ENCODE measurements at places on chromosomes 5 and 9. TPM values are rescaled to one million over a fixed set of nuclear protein-coding genes. Genes with fewer than 3 reads are reported as not detected.

DNA sequence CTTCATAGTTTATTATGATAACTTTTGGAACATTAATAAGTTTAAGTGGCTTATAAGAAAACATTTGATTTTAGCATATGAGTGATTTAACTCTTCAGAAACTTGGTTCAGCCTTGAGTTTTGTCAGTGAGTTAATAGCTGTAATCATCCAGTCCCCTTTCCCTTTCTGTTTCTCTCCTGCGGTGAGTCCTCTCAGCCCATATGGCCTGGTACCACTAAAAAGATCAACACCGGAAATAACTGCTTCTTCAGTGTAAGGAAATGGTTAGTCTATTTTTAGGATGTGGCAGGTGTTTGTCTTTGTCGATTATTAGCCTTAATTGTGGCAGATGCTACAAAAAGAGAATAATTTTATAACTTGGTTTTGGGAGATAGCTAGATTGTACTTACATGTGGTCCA lies 120.2 kb upstream of the GRHPR start:
- H3K4me1 ChIP-seq, result no peaks in the 10 kb centered on the region
- no peak overlapping the region for H3K4me3 ChIP-seq
- peaks cover 14% of the 10 kb centered on the region for H3K36me3 ChIP-seq

DNA sequence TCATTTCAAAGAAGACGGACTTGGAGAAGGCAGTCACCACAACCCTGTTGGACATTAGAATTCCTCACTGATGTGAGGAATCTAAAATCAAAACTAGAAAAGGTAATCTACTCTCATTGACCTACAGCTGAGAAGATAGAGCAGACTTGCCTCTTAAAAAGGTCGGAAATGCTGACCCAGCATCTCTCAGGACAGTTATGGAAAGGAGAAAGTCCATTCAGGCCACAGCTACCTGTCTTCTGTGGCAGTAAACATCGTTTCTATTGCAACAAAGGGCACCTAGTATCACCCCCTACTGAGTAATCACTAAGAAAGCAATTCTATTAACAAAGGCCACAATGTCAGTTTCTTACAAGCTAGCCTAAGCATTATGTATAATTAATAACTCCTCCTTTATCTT lies 601.7 kb downstream of the PRELID2 start:
- no peaks in the 10 kb centered on the region for H3K27me3 ChIP-seq
- no peak overlapping the region for H3K4me3 ChIP-seq
- H3K4me1 ChIP-seq, result no peaks in the 10 kb centered on the region
- DNase-seq, result no peak
- no peak overlapping the region for H3K27ac ChIP-seq

DNA sequence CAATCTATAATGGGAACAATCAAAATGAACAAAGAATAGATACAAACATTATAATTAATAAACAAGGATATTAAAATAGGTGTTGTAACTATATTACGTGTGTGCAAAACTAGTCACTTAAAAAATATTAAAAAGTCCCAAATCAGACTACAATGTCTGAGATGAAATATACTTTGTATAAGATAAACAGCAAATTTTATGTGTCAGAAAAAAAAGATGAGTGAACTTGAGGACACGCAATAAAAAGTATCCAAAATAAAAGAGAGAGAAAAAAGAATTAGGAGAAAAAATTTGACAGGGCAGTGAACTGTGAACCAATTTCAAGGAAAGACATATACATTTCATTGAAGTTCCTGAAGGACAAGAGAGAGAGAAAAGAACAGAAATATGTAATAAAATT lies 37.0 kb downstream of the AGTPBP1 start:
- no peak overlapping the region for H3K27ac ChIP-seq
- no peak overlapping the region for H3K4me3 ChIP-seq
- H3K36me3 ChIP-seq, result no peaks in the 10 kb centered on the region

The TXNDC8 gene
- total RNA-seq, result not detected

- H3K27ac ChIP-seq, result no peak overlapping the region
- no peaks in the 10 kb centered on the region for H3K4me1 ChIP-seq
- no peak overlapping the region for H3K4me3 ChIP-seq
These were observed 91.2 kb upstream of the PRR16 start for GRCh38 chr5:120372899-120373298.

DNA sequence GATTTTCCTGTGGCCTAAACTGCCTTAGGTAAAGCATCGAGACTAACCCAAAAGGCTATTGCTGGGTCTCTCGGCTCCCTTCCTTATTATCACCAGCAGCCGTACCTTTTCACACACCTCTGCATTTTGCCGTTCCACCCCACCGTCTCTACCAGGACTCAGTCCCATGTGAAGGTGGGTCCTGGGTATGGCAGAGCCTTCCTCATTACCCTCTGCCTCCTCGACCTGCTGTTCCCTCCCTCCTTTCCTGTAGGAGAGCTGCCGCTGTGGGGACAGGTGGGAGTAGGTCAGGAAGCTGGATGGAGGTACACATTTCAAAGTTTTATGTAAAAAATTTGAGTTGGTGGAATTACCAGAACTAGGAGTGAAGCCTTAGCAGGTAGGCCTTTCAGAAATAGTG lies 1.8 kb downstream of the CCL28 start:
- H3K27ac ChIP-seq, result no peak overlapping the region
- H3K4me1 ChIP-seq, result no peaks in the 10 kb centered on the region
- no peak for DNase-seq
- no peaks in the 10 kb centered on the region for H3K27me3 ChIP-seq
- H3K4me3 ChIP-seq, result no peak overlapping the region

DNA sequence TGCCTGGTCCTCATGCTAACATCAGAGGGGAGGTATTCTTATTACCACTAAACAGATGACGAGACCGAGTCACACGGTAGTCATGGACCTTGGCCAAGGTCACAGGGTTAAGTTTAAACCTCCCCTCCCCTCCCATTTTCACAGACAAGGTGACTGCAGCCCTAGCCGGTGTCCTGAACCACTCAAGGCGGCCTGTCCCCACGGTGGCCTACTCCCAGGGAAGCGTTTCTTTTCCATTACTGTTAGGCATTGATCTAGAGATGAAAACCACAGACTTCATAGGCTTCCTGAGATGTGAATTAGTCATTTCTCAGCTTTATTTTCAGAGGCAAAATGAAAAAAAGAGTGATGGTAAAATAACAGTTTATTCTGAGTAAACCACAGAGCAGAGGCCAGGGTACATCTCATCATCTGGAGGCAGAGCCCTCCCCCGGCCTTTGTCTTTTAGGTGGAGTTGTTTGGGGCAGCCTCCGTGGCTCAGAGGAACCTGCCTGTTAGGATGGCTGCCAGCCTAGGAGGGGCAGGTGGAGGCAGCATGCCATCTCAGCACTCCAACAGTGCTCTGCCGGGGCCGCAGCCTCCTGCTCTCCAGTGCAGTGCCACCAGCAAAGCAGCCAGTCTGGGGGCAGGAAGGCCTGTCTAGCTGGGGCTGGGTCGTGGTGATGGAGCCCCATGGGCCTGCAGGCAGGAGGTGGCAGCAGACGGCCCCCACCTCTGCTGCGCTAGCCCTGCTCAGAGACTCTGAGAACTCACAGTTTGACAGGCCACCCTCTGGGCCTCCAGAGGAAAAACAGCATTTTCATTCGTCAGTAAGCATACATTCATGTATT lies 71.2 kb downstream of the RAPGEF1 start:
- peaks cover 80% of the 10 kb centered on the region for H3K4me1 ChIP-seq
- no peaks in the 10 kb centered on the region for H3K27me3 ChIP-seq
- H3K36me3 ChIP-seq, result no peaks in the 10 kb centered on the region
- no peak overlapping the region for H3K4me3 ChIP-seq

DNA sequence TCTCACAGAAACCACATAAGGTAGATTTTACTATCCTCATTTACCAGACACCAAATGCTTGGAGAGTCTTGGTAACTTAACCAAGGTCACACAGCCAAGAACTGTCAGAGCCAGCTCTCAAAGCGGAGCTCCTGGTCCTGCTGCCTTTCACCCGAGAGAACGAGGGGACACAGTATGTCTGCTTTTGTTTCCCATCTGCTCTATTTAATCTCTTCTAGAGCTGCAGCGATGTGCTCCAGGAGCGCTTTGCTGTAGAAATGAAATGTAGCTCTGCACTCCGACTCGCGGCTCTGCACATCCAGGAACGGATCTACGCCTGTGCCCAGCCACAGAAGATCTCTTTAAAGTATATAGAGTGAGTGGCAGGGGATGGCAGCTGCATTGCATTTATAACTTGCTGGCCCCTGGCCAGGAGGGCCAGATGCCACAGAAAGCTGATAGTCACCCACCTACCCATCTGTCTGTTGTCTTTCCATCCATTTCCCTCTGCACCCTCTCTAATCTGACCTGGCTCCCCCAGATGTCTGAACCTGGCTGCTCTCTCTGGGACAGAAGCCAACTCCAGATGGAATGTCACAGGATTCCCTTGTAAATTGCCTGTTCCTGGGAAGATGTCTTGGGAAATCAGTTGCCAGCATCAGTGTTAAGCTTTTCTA lies 21.4 kb upstream of the TRMT10B start:
- DNase-seq, result no peak
- H3K27me3 ChIP-seq, result no peaks in the 10 kb centered on the region
- no peaks in the 10 kb centered on the region for H3K4me1 ChIP-seq
- H3K27ac ChIP-seq, result no peak overlapping the region
- no peaks in the 10 kb centered on the region for H3K36me3 ChIP-seq
- no peak overlapping the region for H3K4me3 ChIP-seq

GRCh38 chr5:158050421-158050820 lies 191.5 kb upstream of the CLINT1 start:
- H3K27ac ChIP-seq, result no peak overlapping the region
- DNase-seq, result no peak
- H3K4me3 ChIP-seq, result no peak overlapping the region
- H3K27me3 ChIP-seq, result no peaks in the 10 kb centered on the region

GRCh38 chr5:110321117-110321516 lies 405.4 kb downstream of the TMEM232 start:
- no peak overlapping the region for H3K27ac ChIP-seq
- no peak for DNase-seq
- H3K27me3 ChIP-seq, result no peaks in the 10 kb centered on the region
- H3K36me3 ChIP-seq, result no peaks in the 10 kb centered on the region

The ITGA1 gene
- total RNA-seq, result 239 TPM

GRCh38 chr5:115735108-115735998 lies 81.1 kb downstream of the CDO1 start:
- no peaks in the 10 kb centered on the region for H3K36me3 ChIP-seq
- no peak overlapping the region for H3K4me3 ChIP-seq
- no peak overlapping the region for H3K27ac ChIP-seq
- H3K27me3 ChIP-seq, result no peaks in the 10 kb centered on the region
- no peaks in the 10 kb centered on the region for H3K4me1 ChIP-seq

The SYNPO gene
- 36.5 TPM for total RNA-seq

The PCDHB14 gene
- 7.8 TPM for total RNA-seq

- no peak overlapping the region for H3K4me3 ChIP-seq
- no peaks in the 10 kb centered on the region for H3K36me3 ChIP-seq
- no peaks in the 10 kb centered on the region for H3K27me3 ChIP-seq
These were observed 45.0 kb upstream of the ACO1 start for GRCh38 chr9:32339424-32339823.

GRCh38 chr5:61659221-61659696 lies 327.2 kb downstream of the ZSWIM6 start:
- no peak overlapping the region for H3K27ac ChIP-seq
- no peaks in the 10 kb centered on the region for H3K27me3 ChIP-seq
- DNase-seq, result no peak
- no peaks in the 10 kb centered on the region for H3K36me3 ChIP-seq

DNA sequence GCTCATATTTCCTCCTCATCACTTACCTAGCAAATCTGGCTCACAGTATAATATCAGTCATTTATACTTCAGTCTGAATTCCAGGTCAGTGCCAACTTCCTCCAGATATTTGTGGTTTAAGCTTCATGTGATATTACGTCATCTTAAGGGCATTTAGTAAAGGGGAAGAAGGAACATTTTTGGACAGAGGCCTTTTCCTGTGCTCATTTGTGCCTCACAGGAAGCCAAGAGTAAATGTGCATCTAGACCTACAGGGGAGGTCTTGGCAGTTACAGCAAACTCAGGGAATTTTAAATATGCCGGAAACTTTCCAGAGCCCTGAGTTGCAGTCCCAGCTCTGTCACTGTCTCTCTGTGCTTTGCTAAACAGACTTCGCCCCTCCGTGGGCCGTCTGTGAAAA lies 12.3 kb upstream of the KCNIP1 start:
- no peaks in the 10 kb centered on the region for H3K36me3 ChIP-seq
- peak overlapping the region; percentile 55 for H3K27ac ChIP-seq
- H3K4me1 ChIP-seq, result peaks cover 20% of the 10 kb centered on the region

DNA sequence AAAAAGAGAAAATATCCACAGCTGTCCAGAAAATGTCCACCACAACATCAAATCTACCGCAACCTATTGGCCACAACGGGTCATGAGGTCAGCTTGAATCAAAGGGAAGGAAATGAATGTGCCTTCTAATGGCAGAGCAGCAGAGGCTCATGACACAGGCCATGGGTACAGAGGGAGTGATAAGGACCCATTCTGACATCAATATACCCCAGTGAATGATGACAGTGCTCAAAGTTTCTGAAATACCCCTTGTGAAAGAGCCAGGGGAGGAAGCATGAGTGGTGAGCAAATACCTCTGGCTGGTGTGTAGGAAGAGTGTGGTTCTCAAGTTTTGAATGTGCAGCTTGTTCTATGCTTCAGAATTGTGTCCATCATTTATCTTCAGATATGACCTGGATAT lies 348.2 kb downstream of the IRX1 start:
- H3K27me3 ChIP-seq, result no peaks in the 10 kb centered on the region
- no peaks in the 10 kb centered on the region for H3K36me3 ChIP-seq
- DNase-seq, result no peak
- H3K4me3 ChIP-seq, result no peak overlapping the region

- no peaks in the 10 kb centered on the region for H3K36me3 ChIP-seq
These were observed 97.7 kb upstream of the SLC12A2 start for GRCh38 chr5:127985811-127986325.

The PHF24 gene
- 0.99 TPM for total RNA-seq

DNA sequence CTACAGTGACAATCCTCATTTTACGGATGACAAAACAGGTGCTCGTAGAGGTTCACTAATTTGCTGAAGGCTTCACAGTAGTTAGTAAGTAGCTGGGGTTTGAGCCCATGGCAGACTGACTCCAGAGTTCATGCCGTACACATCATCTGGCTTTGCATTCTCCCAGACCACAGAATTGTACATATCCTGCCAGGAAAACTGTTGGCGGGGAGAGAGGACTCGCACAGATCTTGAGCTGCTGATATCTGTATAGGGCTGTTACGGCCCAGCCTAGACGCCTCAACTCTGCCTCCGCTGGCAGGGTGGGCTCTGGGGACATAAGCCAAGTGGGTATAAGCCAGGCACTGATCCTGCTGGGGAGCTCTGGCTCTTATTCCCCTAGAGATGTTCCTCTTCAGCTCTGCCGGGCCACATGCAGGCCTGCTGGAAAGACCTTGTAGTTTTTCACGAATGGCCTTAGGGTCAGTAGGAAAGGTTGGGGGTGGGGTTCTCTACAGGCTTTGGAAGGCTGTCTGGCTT lies 16.3 kb downstream of the LARP1 start:
- H3K36me3 ChIP-seq, result no peaks in the 10 kb centered on the region
- H3K27me3 ChIP-seq, result no peaks in the 10 kb centered on the region
- H3K4me1 ChIP-seq, result peaks cover 97% of the 10 kb centered on the region
- no peak for DNase-seq
- peak overlapping the region; percentile 57 for H3K27ac ChIP-seq
